Stimulated activated CD4-positive, alpha-beta T cell treated with anti-CD3 and anti-CD28 coated beads, Interleukin-4, amount 100 ng/mL, for 48 hours (primary cell): ENCODE measurements at places on chromosomes 1 and 21.

DNA sequence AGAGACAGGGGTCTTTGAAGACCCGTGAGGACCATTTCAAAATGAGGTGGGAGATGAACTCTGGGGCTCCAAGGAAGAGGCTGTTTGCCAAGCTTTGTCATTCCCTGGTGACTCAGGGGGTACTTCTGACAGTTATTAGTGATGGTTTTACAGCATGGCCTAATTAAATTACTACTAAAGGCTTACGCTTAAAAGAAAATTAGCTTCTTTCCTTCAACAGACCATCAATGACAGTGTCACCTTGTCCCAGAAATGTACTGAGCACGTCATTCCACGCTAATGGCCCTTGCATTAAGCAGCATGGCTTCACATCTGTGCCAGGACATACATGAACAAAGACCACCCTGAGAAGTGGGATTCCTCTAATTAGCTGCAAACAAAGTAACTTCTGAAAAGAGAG is 5.1 kb upstream of the UTS2 start:
- DNase-seq = no peak

- DNase-seq = no peak
These were observed 43.2 kb downstream of the HENMT1 start for GRCh38 chr1:108617724-108618056.

- DNase-seq = no peak
These were observed 33.3 kb upstream of the ERO1B start for GRCh38 chr1:236315092-236315491.

DNA sequence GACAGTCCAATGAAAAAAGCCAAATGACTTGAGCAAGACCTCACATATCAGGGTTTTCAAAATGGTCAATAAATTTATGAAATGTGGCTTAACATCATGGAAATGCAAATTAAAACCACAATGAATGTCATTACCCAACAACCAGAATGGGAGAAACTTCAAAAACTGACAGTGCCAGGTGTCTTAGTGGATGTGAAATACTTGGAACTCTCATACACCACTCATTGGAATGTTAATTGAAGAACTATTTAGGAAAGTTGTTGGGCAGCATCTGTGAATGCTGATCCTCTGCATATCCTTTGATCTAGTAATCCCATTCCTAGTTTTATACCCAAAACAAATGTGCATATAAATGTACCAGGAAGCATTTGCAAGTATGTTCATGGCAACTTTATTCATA is 19.2 kb upstream of the BACH1 start:
- no peak for DNase-seq

GRCh38 chr1:57761628-57762027 is 337.8 kb upstream of the DAB1 start:
- no peak for DNase-seq

DNA sequence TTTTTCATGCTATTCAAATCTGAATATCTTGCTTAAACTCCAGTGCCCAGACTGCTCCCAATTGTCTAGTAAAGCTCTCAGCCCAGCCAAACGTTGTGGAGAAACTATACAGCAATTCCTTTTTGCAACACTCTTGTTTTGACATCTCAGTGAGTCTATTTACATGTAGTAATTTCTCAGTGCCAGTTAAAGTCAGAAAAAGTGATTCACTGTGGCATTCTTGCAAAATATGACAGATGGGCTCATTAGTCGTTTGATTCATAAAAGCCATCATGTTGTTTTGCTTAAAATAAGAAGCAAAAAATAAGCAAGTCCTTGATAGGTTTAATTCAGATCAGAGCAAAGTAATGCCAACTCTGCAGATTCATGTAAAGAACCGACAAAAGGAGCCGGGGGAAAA is 20.7 kb upstream of the TMPRSS15 start:
- DNase-seq = no peak

- no peak for DNase-seq
These were observed 884 bp downstream of the LHX4 start for GRCh38 chr1:180230791-180231505.

DNA sequence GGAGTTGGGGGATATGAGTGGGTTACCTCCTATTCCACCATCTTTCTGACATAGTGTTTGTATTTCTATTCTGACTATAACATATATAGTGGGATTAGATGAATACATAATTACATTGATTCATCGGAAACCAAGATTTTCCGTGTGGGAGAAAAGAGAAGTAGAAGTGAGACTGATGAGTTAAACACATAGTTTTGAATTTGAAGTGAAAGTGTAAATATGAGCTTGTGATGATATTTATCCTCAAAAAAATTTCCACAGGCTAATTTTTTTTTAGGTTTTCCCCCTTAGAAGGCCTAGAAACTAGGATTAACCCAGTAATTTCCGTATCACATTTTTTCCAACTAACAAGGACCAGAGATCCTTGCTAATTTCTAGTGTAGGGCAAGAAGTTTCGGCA is 6.9 kb downstream of the CD1B start:
- DNase-seq = no peak

DNA sequence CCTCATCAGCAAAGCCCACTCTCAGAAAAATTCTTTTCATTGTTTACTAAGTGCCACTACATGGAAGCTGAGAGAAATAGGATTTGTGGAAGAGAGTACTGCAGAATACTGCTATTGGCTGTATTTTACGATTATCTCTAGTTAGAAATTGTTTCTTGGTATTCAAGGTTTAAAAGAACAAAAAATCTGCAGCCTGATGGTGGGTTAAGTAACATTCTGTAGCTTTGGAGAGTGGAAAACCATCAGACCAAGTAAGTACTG is 27.3 kb downstream of the PTTG1IP start:
- no peak for DNase-seq

DNA sequence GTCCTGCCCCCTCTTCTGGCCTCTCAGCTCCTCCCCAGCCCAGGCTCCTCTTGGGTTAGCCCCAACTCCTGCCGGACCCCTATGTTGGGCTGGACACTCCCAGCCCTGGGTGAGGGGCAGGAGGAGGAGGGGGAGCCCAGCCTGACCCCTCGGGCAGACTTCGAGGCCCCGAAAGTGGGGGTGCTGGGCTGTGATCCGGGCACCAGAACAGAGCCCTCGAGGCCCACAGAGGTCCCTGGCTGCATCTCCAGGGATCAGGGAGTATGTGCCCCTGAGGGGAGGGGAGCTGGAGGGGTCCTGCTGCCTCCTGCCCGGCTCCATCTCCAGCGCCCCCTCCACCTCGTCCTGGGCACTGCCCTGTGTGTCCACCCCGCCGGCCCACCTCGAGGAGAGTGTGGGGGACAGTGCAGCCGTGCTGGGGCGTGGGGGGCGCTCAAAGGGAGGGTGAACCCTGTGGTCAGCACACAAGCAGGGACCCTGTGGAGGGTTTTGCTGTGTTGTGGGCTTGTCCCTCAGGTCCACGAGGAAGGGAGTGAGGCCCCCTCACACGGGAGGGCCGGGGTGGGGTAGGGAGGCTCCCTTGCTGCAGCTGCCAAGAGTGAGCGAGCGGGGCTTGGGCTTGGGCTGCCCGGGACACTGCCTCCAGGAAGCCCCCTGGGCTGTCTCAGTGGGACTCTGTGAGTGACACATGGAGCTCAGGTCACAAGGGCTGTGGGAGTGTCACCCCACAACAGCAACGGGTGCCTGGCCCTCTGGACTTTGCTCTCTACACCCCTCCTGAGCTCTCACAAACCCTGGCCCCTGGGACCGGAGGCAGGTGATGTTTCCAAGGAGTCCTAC is 54.4 kb downstream of the COL18A1 start:
- DNase-seq = no peak

GRCh38 chr21:15751546-15751945 is 21.8 kb downstream of the USP25 start:
- no peak for DNase-seq

DNA sequence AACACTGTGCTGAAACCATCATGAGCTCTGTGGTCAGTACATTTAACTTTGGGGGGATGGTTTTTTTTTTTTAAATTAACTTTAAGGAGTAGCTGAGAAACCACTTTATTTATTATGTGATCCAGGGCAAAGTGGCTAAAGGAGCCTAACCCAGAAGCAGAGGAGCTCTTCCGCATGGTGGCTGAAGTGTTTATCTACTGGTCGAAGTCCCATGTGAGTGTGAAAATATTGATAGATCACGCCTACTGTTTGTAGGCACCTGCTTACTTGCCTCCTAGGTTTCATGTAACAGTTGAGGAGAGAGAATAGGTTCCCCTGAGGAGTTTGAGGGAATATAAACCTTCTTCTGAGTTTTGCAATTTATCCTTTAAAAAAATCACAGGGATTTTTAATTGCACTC is 181.4 kb downstream of the ZP4 start:
- no peak for DNase-seq

DNA sequence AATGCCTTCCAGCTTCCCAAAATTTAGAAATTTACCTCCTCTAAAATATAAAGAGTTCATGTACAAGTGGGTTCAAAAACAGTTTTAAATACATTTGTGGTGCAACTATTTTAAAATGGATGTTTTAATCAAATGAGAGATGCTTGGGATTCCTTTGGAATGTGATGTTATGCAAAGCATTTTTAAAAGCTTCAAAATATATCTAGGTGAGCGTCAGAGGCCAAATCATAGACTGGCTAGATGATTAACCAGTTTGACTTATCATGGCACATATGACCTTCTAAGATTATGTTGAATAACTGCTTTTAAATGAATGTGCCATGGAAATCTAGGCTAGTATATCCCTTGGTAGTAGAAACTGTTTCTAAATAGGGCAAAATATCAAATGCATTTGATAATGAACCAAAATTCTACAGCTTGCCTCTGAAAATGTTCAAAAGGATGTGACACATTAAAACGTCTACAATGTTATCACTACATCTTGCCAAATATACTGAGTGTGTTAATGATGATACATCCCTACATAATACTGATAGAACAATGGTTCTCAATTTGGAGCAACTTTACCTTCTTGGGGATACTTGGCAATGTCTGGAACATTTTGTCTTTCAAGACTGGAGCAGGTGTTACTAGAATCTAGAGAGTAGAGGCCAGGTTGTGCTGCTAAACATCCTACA is 650.9 kb upstream of the ADGRL2 start:
- DNase-seq = no peak

- no peak for DNase-seq
These were observed 121.5 kb downstream of the OLFML2B start for GRCh38 chr1:161902182-161902581.

- DNase-seq = no peak
These were observed 247.9 kb downstream of the SLC45A1 start for GRCh38 chr1:8565802-8566201.

DNA sequence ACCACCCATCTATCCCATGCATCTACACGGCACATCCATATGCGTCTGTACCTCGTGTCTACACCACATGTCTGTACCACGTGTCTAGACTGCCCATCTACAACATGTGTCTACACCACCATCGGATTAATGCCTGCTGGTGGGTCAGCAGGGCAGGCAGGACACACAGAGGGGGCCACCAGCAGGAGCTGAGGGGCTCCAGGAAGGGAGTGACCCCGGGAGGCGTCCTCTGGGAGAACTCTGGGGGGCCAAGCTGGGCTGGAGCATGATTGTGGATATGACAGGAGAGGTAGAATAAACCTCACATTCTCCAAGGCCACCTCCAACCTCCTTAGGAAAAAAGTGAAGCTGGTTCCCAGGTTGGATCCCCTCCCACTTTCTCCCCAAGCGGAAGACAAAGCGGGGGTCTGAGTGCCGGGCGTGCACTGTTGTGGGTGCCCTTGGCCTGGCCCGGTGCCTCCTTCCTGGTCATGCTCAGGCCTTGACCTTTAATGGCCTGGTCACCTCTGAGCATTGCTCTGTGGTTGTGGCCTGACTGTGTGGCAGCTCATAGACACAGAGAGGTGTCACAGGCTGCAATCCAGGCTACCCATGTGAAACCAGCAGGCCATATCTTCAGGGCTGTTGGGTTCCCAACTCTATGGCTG is 881 bp upstream of the ACTRT2 start:
- no peak for DNase-seq

DNA sequence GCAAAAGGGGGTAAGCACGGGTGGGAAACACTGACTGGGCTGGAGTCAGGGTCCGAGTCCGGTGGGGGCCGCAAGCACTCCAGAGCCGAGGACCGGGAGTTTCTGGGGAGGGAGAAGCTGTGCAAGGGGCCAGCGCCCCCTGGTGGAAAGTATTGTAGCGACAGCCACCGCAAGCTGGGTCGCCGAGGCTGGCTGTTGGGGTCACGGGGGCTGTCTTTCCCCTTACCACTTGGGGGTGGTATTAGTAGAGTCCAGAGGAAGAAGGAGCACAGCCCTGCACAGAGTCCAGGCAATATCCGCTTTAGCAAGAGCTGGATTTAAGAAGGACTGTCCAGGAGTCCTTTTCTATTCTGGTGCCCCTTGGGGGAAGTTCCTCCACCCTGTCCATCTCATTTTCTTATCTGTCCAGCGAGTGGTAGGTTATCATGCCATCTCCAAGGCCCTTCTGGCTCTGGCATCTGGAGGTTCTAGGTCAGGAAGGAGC is 17.9 kb upstream of the ETV3 start:
- DNase-seq = peak; percentile 71

GRCh38 chr1:52636721-52637695 is 4.0 kb downstream of the SHISAL2A start:
- DNase-seq = no peak

DNA sequence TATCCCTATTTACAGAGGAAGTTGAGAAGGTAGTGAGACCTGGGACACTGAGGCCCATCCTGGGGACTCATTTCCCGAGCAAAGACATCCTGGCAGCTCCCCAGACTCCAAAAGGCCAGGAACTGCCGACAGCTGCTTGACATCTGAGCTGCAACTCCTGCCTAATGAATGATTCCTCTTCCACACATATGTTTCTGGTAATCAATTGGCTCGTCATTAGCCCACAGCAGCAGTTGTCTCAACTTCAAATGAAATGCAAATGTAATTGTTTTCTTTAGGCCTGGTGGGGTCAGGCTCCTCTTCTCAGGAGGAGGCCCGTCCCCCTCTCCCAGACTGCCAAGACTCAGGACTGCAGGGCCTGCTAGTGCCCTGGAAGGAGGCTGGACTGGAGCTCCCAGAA is 61.8 kb upstream of the DISP3 start:
- no peak for DNase-seq

DNA sequence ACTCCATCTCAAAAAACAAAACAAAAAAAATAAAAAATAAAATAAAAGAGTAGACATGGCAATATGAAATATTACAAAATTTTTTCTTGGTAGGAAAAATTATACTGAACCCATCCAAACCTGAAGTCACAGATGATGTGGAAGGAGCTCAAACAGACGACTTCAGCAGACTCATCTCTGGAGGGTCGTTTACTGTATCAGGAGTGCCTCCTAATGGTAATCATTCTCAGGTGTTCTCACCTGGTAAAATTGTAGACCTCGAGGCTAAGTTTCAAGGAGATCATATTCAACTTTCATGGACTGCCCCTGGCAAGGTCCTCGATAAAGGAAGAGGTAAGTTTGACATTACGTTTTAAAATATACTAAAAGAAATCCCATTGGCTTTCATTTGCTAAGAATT is 54.3 kb upstream of the SH3GLB1 start:
- DNase-seq = no peak

GRCh38 chr1:176384841-176385240 is 78.1 kb upstream of the PAPPA2 start:
- no peak for DNase-seq

GRCh38 chr1:52142220-52143183 is 613 bp downstream of the ZFYVE9 start:
- peak; percentile 11 for DNase-seq

DNA sequence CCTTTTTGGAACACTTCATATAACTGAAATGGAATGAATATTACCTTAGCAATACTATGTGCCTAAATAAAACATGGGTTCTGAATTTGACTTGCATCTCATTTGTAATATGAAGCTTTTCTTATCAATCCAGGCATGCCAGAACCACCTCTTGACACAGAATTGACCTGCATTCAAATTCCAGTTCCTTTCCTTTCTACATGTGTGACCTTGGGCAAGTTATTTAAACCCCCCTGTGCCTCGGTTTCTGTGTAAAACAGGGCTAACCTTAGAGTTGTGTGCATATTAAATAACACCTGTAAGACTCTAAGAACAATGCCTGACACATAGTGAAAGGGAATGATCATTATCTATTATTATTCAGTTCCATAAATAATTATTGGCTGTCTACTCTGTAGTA is 2.0 kb upstream of the NOS1AP start:
- no peak for DNase-seq
